ENCODE measurements at places on chromosomes 11 and 22.

GRCh38 chr22:41931701-41932269, 5.2 kb upstream of the TNFRSF13C start:
- DNase-seq: no peak

DNA sequence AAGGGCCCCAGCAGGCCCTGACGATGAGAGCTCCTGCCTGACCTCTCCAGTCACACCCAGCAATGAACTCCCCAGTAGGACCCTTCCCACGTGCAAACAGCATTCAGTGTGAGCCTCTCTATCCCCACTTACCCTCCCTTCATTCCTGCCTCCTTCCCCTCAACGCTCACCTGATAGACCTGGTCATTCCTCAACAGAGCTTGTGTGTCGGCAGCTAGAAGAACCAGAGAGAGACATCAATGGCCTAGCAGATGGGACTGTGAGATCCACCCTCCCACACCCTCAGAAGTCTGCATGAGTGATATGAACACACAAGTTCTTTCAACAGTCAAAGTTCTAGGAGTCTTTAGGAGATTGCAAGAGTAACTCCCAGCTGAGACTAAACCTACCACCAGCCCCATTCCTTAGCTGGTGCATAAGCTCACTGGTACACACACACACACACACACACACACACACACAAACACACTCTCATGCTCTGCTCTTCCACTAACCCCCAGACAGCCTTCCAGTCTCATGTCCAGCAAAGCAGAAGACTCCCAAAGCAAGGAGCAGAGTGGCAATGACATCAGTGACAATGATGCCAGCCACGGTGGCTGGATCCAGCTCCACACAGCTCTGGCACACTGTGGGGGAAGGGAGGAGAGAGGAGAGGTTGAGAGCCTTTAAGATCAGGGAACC, 3.1 kb downstream of the CD3D start:
- DNase-seq: no peak

GRCh38 chr11:121763526-121763925, 310.8 kb upstream of the SORL1-AS1 start:
- no peak for DNase-seq

DNA sequence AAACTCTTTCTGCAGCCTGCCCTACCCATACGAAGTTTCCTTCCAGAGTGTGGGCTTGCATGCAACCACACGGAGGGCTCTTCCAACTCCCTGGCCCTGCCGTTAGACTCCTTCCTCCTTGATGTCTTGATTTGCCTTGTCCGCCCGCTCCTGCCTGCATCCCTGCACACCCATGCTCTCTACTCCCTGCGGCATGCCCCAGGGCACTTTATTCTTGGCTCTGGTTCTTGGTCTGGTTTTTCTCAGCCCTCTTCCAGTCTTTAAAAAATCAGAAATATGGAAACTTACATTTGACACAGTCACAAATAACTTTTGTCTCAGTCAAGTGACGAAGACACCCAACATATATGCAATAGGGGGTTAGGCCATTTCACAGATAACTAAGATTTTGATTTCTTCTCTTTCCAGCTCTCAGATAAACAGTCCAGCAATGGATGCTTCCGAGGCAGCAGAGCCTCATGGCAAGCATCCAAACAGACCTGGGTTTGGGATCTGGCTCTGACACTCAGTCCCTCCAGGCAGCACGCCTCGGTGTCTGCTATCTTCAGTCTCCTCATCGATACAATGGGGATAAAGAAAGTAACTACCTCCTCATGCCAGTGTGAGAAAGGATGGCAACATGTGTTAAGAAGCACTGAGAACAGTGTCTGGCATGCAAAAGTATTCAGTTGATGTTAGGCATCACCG, 15.7 kb upstream of the OPCML start:
- no peak for DNase-seq

DNA sequence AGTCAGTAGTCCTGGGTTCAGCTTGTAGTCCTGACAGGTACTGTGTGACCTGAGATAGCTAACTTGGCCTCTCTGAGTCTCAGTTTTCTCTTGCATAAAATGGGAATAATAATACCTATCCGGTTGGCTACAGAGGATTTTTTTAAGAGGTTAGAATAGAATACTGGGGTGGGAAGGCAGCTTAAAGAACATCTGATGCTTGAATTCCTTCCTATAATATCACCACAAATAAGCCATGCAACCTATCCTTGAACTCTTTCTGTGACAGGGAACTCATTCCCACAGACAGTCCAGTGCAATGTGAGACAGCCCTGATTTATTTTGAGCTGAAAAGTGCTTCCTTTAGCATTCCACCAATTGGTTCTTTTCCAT, 110.1 kb downstream of the CCDC81 start:
- DNase-seq: no peak

GRCh38 chr11:123559523-123559955, 94.9 kb downstream of the SCN3B start:
- no peak for DNase-seq

- no peak for DNase-seq
Measured at GRCh38 chr22:50296658-50297490, 10.6 kb downstream of the PLXNB2 start.

DNA sequence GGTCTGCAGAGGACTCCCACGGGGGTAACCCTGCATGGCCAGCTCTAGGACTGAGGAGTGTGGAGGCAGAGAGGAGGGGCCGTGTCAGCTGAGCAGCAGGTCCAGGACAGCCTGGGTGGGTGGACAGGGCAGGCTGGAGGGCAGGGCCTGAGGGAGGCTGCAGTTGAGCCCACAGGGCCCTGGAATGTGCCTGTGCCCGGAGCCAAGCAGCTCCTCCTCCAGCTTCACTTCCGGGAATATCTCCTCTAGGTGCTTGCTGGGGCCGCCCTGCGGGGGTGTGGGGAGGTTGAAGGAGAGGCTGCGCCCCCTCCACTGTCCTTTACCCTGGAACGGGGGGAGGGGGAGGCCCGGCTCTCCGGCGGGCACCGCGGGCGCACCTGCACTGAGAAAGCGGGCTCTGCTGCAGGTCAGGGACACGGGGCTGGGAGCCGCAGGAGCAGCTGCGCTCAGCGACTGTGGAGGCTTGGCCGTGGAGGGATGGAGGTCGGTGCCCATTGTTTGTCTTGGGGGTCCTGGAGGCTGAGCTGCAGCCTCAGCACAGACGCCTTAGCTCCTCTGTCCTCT, 1293.2 kb downstream of the BRD1 start:
- DNase-seq: no peak

DNA sequence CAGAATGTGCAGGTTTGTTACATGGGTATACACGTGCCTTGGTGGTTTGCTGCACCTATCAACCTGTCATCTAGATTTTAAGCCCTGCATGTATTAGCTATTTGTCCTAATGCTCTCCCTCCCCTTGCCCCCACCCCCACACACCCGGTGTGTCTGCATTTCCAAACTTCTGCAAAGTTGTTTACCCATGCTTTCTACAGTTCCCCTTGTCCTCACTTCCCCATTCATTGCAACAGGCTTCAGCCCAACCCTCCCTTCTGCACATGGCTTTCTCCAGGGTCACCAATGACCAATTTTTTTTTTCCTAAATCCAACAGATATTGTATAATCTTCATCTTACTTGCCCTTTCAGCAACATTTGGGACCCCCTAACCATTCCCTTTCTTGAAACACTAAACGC, 32.0 kb upstream of the NUP50 start:
- DNase-seq: peak; percentile 75

- no peak for DNase-seq
Measured at GRCh38 chr11:86511086-86511551, 136.4 kb downstream of the CCDC81 start.

DNA sequence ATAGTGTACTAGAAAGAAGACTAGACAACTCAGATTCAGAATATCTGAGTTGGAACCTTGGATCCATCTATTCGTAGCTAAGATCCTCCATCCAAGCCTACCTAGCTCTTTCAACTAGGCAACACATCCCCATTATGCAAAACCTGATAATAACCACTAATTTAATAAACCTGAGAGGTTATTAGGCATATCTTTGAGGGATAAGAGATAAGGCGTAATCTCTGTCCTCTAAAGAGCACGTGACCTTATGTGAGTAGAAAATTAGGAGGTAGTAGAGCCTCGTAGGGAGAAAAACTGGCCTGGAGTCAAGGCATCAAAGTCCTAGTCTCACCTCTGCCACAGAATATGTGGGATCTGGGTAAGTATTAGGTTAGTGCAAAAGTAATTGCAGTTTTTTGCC, 87.8 kb downstream of the FAM168A start:
- DNase-seq: no peak

DNA sequence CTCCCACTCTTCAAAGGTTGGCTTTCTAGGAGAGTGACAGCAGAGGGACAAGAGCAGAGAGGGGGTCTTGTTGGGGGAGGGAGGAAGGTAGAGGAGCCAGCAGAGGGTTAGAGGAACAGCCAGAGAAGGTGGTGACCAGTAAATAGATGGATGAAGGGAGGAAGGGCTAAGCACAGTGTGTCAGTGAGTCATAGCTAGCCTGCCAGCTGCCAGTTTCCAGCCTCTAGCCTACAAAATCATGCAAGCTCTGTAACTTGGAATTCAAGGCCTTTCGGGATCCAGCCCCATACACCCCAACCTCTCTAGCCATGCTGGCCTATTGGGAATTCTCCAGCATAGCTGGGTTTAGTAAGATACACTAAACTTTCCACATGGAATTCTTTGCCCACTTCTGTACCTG, 147.4 kb upstream of the TEAD1 start:
- no peak for DNase-seq

DNA sequence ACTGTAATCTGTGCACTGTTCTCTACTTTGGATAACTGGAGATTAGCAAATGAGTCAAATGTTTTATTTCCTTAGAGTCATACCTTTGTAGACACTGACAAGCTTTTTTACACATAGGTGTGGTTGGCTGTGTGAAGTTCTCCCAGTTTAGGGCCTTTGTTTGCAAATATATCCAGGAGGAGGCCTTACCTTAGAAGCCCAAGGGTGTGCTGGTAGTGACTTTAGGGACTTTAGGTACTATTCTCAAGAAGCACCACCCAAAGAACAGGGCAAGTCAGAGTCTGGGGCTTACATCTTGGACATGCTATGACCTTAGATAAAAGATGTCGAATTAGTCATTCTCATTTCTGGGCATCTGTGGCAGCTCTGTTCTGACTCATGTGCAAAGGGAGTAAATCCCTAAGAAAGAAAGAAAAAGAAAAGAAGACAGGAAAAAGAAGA, 4.8 kb upstream of the FAR1 start:
- DNase-seq: no peak

DNA sequence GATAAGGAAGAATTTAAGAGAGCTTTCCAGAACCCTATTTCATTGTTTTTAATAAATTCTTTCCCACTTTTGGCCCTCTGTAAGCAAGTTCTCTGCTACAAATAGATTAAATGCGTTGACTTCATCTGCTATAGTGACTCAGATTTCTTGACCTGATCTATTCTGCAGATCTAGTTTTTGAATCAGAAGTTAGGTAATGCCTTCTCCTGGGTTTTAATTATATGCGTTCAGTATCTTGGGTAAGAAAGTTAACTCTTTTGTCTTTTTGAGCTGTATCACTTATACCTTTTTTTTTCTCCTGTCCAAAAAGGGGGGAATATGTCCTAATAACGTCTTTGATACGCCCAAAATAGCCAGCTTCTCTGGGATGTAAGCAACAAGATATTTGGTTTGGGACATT, 2.4 kb upstream of the HEPHL1 start:
- DNase-seq: no peak

GRCh38 chr22:44256556-44257485, 55.9 kb downstream of the SHISAL1 start:
- no peak for DNase-seq

- DNase-seq: no peak
Measured at GRCh38 chr11:69921128-69922014, 102.2 kb upstream of the FGF3 start.

GRCh38 chr11:133966172-133966651, 9.4 kb upstream of the IGSF9B start:
- DNase-seq: no peak

GRCh38 chr11:10770626-10771254, 19.7 kb downstream of the CTR9 start:
- DNase-seq: peak; percentile 62

GRCh38 chr22:37508431-37508992, 10.7 kb downstream of the CARD10 start:
- DNase-seq: peak; percentile 73

DNA sequence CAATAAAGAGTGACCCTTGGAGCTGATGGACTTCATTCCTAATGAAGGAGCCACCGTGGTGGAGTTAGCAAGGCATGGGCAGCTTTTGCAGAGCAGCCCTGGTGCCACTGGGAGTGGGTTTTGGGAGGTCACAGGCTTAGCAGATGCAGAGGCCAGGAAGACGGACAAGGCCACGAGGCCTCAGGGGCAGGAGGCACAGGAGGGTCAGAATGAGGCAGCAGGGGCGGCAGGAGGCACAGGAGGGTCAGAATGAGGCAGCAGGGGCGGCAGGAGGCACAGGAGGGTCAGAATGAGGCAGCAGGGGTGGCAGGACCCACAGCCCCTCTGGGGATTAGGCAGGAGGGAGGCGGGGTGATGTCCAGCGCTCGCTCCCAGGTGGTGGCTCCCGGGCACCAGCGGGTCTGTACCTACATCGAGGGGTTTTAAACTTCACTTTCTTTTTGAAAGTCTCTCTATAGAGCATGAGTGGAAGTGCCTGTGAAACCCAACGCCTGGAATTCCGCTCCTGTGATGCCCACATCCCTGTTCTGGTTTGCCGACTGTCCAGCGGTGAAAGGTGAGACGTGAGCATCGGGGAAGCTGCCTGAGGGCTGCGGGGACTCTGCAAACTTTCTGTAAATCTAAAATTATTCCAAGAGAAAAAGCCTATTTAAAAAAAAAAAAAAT, 521.6 kb downstream of the BRD1 start:
- peak; percentile 4 for DNase-seq

DNA sequence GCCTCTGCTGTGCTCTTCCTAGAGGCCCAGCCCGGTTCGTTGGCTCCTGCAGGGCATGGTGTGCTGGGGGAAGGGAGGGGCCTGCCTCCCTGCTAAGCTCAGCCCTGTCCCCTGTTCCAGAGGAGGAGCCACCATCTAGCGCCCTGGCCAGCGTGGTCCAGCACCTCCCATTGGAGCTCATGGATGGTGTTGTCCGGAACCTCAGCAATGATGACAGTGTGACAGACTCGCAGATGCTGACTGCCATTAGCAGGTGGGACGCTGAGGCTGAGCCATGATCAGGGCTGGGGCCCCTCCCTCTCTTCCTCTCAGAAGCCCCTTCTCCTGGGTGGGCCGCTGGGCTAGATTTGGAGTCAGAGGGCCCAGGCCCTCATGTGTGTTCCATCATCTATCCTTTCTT, 9.1 kb downstream of the USP35 start:
- DNase-seq: no peak
